ENCODE measurements at places on chromosomes 7 and 10.

DNA sequence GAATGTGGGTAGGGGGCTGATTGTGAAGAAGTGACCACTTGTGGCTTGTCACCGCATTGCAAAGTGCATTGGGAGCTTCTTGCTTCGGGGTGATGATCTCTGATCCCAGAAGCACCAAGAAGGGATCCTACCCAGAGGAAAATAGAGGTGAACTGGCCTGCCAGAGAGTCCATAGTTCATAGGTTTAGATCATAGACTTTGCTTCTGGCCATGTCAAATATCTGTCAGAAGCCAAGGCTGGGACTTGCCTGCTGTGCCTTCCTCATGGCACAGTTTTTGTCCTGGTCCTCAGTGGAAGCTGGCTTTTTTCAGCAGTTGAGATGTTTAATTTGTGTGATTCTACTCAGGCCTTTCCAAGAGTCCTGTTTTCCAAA is 1.1 kb downstream of the ZSWIM8 start:
- ATAC-seq, result no peak

- no peak for ATAC-seq
Measured at GRCh38 chr7:128106821-128107220, 75.6 kb upstream of the LRRC4 start.

DNA sequence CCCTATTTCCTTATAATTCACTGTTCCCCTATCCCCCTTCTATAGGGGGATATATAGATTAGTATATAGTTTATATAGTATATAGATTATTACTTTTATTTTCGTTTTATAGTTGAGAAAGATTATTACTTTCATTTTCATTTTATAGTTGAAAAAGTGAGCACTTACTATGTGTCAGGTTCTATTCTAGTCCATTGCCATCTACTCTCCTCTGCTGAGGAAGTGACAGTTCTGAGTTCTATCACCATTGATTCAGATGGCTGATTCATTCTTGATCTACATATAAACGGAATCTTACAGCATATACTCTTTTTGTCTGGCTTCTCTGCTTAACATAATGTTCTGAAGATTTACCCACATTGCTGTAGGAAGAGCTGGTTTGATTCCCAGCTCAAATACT is 20.7 kb upstream of the CAV2 start:
- no peak for ATAC-seq

DNA sequence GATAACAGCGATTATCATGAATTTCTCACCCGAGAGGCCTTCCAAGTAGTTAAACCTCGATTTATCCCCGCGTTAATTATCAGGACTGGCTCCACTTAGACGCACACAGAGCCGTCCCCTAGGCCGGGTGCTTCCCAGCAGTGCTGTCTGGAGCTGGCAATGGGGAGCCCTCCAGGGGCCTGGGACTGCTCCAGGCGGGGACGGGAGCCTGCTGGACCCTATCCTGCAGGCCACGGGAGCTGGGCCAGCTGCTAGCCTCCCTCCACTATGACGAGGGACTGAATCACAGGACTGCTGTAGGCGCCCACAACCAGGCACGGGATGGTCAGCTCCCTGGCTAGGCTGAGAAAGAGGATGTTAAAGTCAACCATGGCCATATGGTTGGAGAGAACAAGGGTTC is 229.1 kb downstream of the ELFN1 start:
- no peak for ATAC-seq

- no peak for ATAC-seq
Measured at GRCh38 chr7:114973147-114973546, 51.3 kb downstream of the MDFIC start.

DNA sequence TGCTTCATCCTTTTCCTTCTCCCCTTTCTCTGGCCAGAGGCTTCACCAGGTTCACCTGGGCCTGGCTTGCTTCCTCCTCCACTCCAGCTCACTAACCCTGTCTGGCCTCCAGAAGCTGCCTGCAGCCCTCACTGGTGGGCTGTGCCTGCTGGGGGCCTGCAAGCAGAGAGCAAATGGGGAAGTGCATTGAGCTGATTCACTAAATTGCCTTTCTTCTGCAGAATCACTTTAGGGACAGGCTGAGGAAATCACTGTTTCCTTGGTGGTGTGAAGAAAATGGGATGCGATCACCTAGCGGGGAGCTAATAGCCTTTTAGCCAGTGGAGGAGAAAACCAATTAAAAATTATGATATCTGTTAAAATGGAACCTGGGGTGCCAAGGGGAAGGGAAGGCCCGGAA is 3.0 kb downstream of the RET start:
- ATAC-seq, result no peak

DNA sequence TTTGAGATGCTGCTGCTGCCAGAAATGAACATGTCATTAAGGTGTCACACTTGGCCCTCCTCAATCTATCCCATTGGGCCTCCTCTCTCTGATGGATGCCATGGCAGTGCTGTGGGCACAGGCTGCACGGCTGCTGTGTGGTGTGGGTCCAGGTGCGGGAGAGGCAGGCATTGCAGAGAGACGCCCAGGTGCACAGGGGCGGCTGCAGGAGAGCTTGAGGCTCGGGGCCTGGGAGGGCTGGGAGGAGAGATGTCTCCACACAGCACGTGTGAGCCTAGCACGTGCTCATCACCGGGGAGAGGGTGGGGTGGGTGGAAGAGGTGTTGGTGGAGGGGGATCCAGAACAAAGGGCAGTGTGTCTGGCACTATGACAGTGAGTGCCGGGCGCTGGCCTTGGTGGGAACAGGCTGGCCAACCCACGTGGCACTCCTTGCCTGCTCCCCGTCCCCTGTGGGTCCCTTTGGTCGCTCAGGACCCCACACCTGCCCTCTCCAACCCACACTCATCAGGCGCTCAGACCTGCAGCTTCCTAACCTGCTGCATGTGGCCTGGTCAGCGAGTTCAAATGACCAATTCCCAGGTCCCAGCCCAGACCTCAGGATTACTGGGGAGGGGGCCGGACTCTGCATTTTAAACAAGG is 39.9 kb upstream of the BNIP3 start:
- ATAC-seq, result no peak

GRCh38 chr10:34507217-34507616 is 307.9 kb downstream of the PARD3 start:
- ATAC-seq, result no peak

GRCh38 chr7:142556740-142557139 is 192.5 kb upstream of the PRSS1 start:
- ATAC-seq, result no peak
